Esophagus squamous epithelium (tissue), 5 donors: ENCODE measurements at places on chromosomes 6 and 20.

DNA sequence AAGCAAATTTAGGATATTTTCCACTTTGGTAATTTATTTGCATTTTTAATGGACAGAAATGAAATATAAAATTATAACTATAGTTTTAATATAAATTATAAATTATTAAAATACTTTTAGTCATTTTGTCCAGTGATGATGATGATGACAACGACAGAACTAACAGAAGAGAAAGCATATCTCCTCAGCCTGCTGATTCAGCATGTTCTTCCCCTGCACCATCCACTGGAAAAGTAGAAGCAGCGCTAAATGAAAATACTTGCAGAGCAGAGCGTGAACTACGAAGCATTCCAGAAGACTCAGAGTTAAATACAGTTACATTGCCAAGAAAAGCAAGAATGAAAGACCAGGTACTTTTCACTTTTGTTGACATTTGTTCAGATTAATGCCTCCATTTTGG is 64.9 kb downstream of the SENP6 start:
- no peak for DNase-seq

DNA sequence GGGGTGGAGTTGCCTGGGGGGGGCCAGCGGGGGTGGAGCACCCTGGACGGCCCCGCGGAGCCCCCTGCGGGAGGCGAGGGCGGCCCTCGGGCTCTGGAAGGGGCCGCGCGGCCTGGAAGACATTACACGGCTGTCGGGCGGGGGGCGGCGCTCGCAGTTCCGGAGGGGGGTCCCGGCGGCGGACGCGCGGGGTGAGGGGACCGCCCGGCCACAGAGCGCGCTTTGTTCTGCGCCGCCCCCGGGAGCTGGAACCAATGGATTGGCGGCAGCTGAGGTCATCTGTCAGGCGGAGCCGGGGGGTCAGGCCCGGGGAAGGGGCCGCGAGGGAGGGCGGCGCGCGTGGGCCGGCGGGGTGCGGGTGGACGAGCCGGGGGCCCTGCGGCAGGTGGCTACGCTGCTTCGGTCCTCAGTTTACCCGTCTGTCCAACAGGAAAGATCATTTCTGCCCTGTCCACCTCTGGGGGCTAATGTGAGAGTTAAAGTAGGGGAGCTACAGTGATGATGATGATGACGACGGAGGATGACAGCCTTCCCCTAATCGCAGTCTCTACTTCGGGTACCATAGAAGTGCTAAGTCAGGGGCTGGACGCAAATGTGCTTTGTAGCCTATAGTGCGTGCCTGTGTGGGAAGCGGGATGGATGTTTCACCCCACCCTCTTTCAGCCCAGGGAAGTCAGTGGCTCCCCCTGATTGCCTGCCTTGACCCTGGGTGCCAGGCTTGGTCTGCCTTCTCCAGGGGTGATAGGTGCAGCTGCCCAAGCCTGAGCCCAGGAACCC is 10.4 kb downstream of the SRXN1 start:
- no peak for DNase-seq

GRCh38 chr6:29617782-29618554 is 15.0 kb downstream of the GABBR1 start:
- DNase-seq = no peak

DNA sequence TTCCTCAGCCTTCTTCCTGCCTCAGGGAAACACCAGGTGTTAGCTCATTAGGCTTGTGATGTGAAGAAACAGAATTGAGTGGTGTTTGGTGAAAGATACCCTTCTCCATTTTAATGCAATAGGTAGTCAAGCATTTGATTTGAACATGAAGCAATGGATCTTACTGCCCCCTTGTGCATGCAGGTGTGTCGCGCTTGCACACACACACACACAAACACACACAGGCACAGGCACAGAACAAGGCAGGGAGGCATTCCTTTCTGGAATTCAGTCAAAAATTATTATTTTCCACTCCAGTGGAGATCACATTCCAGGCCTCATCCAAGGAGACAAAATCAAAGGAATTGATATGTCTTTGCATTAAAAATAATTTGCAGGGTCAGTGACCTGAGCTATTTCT is 667.0 kb upstream of the MARCKS start:
- DNase-seq = no peak

DNA sequence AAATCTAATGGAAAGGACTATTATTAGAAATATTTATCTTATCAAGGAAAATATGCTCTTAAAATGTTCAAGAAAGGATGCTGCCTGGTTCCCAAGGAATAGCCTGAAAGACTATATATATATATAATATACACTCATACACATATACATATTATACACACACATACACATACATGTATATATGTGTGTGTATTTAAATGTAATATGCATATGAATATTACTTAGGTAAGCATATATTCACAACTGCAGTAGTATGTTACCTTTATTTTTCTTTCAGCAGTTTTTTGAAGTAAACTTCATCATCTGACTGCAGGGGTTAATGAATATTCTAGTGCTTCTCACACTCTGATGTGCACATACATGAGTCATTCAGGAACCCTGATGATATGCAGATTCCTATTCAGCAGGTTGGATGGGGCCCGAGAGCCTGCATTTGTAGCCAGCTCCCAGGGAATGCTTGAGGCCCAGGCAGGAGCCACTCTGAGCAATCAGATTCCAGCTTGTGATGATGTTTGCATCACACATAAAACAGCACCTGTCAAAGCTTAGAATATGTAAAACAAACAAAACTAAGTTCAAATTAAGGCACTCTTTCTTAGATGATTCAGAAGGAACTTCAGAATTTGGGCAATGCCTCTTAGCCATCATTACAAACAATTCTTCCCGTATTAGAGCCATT is 16.1 kb downstream of the MYLK4 start:
- DNase-seq = no peak

DNA sequence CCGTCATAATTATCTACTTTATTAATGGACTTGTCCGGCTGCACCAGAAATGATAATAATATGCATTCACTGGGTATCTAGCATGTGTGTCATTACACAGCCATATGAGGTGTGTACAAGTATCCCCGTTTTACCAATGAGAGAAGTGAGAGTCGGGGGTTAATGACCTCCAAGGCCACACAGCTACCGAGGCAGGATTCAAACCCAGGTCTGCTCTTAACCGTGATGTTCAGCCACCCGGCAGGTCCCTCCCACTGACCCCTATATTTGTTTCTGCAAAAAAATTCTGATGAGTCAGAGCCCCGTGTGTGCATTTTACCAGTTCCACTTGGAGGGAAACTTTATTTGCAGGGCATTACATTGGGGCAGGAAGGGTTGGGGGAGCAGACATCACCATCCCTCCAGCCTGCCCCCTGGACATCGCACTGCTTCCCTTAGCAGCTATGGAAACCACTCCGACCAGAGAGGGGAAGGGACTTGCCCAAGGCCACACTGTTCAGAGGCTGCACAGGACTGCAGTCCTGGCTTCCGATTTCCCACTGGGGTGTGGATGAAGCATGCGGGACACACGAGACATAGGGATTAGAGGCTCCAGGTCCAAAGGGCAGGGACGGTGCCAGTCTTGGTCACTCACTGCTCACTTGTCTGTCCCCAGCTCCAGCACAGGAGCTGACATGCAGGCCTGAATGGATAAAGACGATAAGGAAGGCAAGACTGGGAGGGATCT is 10.1 kb upstream of the SRC start:
- DNase-seq = no peak

DNA sequence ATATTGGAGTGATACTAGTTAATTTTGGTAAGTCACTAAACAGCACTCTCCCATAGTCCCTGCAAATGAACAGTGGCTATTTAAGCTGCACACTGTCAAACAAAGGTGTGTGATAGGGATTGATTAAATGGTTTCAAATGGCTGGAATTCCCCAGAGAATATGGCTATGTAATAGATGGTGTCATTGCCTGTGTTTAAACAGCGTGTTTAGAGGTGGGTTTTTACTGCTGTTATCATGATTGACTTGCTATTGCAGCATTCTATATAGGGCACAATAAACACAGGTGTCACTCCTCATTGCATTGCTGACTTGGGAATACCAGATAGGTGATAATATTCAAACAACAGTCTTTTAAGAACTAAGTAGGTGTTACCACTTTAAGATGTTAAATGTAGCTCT is 171.7 kb upstream of the MAN1A1 start:
- DNase-seq = no peak

DNA sequence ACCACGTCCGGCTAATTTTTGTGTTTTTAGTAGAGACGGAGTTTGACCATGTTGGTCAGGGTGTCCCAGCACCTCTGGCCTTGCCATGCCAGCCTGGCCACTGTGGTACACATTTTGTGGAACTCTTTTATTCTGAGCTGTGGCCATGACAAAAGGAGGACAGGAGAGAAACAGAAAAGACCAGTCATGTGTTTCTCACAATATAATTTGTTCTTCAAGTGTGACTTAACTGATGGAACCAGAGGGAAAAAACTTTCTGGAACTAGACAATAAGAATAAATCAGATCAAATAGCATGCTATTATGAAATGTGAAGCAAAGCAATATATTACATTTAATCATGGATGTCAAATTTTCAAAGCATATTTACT is 4.2 kb upstream of the RNASET2 start:
- DNase-seq = no peak

DNA sequence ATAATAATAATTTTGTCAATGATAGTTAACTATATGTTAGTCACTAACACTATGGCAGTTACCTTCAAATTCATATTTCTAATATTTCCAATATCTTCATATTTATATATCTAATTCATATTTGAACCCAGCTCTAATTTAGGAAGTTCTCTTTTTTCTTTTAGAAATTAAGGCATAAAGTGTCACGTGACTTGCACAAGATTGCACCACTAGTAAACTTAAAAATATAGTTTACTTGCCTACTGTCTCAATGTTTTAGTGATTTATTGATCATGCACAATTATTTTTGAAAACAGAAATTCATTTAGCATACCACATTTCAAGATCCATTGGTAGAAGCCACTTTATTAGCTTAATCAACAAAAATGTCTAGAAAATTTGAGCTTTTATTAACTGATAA is 508.7 kb upstream of the ZNF337 start:
- DNase-seq = no peak

- no peak for DNase-seq
These were observed 334.7 kb upstream of the JAG1 start for GRCh38 chr20:11008444-11009033.

GRCh38 chr20:432677-433299 is 24.7 kb downstream of the RBCK1 start:
- DNase-seq = no peak

DNA sequence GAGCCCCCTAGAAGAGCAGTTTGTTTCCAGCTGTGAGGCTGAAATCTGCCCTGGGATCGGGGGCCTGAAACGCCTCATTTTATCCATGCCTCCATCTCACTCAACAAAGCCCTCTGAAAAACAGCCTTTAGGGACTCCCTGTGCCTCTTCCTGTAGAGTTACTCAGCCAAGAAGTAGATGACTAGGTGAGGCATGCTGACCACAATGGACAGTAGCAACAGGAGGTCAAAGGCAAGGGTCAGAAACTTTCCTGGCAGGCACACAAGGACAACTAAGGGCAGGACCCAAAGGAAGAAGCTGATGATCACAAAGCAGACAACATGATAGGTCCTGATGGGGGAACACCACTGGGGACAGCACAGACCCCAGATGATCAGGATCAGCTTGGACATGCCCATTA is 12.8 kb downstream of the MAS1L start:
- no peak for DNase-seq

DNA sequence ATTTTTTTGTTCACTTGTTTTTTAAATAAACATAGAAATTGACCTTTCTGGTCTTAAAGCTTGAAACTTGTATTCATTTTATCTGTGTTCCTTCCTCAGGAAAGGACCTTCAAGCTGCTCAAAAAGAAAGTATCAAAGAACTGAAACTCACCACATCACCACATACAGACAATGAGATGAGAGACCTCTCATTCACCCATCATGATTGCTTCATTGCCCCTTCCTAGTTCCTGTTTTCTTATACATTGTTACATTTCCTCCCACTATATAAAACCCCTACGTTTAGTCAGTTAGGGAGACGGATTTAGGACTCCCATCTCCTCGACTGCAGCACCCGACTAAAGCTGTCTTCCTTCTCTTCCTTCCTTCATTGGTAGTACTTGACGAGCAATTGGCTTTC is 180.5 kb upstream of the OPRM1 start:
- DNase-seq = no peak
